Stimulated activated CD4-positive, alpha-beta T cell treated with anti-CD3 and anti-CD28 coated beads, Interleukin-4, amount 100 ng/mL, for 48 hours (primary cell): ENCODE measurements at places on chromosomes 6 and 20.

DNA sequence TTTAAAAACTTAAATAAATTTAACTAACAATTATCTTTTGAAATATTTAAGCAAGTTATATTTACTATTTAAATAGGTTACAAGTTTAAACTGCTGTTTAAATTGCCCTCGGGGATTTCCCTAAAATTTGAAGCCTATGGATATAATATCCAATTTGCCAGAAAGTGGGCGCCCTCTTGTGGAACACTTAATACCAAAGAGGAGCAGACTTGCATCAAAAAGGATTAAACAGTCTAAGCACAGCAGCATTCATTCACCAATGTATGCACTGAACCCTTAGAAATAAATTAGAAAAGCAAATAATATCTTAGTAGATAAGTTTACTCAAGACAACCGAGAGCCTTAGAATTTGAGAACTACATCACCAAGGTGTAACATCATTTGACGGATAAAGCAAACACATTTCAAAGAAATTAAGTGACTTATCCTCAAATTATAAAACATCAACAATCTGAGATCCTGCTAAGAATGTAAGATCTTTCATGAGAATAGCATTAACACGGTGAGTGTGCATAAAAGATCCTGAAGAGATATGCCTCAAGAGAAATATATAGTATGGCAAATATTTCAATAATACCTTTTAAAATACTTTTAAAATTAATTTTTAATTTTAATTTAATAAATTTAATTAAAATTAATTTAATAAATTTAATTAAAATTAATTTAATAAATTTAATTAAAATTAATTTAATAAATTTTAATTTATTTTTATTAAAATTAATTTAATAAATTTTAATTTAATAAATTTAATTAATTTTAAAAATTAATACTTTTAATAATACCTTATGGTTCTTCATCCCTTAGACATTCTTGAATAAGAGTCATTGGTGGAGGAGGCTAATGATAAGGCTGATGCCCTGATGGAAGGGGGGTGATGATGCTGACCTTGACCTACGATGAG lies 11.5 kb upstream of the MEP1A start:
- peak; percentile 4 for DNase-seq

DNA sequence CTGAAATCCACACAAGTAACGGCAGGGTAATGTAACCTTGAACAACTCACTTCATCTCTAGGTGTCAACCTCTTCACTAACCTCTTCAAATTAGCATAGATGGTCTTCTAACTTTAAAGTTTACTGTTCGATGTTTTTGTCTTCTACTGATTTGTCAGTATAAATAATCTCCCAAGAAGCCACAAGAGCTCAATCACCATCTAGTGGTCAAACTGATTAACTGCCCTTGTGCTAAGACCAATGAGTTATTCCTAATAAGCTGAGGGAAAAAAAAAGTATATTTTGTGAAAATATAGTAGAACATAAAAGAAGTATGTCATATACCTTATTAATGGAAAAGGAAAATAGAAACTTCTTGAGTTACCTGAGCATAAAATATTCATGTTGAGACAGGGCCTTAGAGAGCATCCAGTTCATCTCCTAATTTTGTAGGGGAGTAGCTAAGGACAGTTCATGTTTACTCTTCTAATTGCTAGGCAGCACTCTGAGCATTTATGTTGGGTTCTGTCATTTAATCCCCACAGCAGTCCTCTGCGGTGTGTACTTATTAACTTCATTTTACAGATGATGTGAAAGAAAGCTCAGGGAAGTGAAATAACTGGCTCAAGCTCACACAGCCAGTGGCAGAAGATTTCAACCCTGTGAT lies 317.1 kb downstream of the ESR1 start:
- DNase-seq: no peak

DNA sequence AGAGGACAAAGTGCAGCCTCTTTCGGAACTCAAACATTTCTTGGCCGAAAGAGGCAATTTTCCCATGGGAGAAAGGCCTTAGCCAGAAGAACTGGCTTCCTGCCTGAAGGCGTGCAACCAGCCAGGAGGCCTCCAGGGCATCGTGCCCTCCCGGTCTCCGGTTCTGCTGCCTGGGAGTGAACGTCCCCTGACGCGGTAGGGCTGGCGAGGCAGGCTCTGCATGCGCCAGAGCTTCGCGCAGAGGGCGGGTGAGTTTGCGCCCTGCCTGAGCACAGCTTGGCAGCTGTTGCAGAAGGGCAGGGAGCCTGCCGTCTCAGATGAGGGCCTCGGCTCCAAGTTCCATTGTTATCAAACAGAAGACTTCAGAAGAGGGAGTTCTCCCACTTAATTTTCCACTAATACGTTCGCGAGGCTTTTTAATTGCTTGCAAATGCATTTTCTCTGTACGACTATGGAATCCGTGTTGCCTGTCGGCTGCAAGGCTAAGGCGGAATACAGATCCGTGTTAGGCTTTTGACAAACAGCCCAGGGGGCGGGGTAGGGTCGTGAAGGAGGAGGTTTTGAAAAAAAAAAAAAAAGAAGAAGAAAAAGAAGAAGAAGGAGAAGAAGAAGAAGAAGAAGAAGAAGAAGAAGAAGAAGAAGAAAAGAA lies 5.5 kb upstream of the TFAP2D start:
- DNase-seq: no peak

- no peak for DNase-seq
Observed at GRCh38 chr6:158609455-158610155, 34.9 kb downstream of the DYNLT1 start.

DNA sequence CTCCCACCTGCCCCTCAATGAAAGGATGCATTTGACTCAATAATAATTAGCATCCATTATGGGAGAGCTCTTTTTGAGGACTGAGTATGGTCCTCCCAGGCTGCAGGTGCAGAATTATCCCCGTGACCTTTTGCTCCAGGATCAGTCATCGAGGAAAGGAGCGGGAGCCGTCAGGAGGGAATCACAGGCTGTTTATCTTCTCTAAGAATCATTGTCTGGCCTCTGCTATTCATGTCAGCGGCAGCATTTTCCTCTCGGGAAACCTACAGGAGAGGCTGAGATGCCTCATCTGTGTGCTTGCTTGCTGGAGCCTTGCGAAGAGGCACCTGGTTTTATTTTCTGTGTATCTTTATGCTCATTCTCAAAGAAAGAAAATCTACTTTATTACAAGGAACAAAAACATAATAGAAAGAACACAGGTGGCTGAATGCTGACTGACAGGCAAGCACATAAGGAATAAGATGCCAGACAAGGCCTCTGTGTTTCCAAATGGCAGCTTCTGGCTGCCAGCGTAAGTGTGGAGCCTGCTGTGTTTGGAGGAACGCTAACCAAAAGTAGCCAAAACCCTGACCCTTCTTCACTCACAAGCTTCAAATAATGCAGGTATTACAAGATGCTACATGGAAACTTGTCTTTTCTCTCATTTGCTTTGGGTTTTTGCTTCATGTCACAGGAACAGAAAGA lies 539.1 kb upstream of the MARCKS start:
- DNase-seq: no peak

DNA sequence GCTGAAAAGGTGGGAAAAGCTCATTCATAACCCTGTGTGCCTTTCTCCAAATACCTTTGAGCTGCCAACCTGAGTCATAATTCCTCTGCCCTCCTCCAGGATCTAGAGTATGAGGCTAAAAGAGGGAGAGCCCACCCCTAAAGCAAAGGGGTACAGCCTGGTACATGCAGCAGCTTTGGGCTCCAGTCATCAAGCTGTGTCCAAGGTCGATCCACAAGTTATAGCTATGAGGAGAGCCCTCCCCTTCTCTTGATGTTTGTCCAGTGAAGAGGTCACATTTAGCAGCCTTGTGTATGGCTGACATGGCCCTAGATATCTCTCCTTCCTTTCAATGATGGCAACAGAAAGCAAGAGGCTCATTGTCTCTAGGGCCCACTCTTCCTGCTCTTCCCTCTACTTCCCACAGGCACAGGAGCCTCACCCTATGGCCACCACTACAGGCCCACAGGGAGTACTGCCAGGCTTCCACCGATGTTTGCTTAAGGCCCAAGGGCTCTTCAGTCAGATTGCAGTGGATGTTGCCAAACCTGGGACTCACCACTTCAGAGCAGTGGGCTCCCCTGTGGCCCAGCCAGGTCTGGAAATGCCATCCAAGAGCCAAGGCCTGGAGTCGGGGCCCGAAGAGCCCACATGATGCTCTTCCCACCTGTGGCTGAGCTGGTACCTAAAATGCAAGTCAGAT lies 176.8 kb downstream of the CD83 start:
- DNase-seq: no peak

DNA sequence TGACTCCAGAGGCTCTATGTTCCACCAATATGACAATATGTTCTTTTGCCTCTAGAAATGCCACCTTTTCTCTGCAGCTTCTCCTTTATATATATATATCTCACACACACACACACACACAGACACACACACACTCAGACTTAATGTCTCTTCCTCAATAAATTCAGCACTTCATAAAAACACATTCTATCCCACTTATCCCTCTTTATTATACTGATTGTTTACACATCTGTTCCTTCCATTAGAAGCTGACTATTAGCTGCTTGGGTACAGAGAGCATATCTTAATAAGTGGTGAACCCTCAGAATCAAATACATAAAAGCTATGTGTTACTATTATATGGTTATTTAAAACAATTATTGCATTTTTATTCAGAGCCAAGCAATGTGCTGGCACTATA lies 23.3 kb downstream of the NRSN1 start:
- no peak for DNase-seq
